GM03348 (cell line): ENCODE measurements at places on chromosomes 5 and 9.

DNA sequence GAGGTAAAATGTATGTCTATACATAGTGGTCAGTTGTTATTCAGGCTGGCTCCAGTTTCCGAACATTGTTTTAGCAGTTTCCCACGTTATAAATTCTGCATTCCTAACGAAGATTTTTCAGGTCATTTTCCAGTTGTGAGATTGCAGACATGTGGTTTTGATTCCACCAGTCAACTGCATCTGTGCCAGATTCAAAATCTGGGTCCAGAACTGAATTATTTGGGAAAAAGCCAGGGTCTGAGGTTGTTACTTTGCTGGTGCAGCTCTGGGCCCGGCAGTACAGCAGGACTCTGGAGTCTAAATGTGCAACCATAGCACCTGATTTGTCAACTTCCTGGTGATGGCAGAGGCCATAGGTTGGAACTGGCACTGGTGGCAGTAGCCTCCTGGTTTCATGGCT is 105.7 kb upstream of the MEGF10 start:
- DNase-seq: peak; percentile 20

- DNase-seq: peak; percentile 80
Measured at GRCh38 chr9:109903515-109904138, 123.6 kb downstream of the PALM2AKAP2 start.

DNA sequence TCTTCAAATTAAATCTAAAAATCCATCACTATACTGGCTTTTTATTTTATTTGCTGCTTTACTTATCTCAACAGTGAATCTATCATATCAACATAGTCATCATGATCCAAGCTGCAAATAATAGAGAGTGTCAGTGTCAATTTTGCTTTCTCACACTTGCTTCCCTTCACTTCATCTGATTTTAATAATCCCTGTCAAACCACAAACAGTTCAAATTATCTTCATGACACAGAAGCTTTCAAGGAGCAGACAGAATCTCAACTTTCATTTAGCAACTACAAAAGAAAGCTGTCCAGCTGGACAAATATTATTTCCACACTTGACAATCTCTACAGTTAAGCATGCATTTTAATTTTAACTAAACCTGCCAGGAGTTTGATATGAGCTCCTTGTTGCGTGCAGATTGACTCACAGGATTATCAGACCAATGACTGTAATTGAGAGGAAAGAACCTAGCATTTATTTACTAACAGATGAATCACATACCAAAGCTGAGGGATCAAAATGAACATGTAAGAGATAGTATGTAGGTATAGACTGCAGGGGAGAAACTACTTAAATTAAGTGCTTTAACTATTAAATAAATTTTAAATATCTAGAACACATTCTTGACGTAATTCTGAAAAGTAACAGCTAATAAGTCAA is 56.0 kb downstream of the KIAA0825 start:
- no peak for DNase-seq

DNA sequence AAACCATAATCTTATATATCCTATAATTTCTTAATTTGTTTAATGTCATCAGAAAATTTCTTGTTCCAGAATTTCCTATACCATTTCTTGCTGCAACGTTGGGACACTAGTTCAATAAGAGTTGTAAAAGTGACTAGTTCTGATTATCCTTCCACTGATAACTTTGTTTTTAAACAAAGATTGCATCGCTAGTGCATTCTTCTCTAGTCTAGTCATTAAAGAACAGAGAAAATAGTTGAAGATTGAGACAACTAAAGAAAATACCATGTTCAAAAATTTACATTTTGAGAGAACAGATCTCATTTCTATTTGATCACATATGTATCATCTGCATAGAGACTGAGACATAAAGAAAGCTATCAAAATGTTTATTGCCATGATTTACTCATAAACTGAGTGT is 1888.2 kb downstream of the EFNA5 start:
- no peak for DNase-seq

DNA sequence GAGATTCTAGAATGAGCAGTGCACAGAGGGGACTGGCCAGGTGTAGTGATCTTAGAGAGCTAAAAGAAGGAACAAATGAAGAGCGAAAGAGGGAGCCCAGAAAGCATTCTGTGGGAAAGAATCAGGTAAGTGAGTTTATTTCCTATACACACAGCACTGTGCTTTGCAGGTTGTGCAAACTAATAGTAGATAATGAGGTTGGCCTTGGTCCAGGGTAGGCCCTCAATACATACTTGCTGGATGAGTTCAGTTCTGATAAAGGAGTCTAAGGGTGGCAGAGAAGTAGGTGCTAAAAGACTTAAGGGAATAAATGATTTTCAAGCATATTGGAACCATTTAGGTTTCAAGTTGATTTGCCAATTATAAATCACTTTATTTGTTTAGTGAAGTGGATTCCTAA is 122.0 kb downstream of the NPR3 start:
- DNase-seq: no peak

DNA sequence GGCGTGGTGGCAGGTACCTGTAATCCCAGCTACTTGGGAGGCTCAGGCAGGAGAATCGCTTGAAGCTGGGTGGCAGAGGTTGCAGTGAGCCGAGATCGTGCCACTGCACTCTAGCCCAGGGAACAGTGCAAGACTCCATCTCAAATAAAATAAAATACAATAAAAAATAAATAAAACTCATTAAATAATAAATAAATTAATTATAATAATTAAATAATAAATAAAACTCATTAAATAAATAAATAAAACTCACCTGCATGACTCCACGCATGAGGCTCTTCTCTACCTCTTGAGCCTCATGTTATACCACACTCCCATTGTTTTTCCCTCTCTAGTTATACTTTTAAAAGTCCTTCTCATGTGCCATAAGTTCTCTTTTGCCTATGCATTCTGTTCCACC is 995.4 kb downstream of the MAT2B start:
- DNase-seq: no peak

- DNase-seq: no peak
Measured at GRCh38 chr9:110821064-110821463, 152.5 kb downstream of the MUSK start.

DNA sequence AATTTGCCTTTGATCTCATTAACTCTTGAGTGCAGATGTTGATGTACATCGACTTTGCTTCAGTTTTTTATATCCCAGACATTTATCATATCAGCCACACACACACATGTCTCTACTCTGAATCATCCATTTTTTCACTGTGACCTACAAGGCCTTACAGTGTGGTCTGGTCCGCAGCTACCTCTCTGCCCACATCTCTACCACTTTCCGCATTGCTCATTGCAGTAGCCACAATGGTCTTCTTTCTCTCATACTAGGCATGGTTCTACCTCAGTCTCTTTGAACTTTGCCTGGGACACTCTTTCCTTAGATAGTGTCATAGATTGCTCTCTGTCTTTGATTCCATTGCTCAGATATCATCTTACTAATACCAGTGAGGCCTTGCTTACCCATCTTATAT is 87.9 kb upstream of the FSD1L start:
- peak; percentile 8 for DNase-seq

- peak; percentile 75 for DNase-seq
Measured at GRCh38 chr5:134555890-134556311, 30.4 kb downstream of the JADE2 start.

- peak; percentile 86 for DNase-seq
Measured at GRCh38 chr9:36748322-36748899, 175.7 kb downstream of the MELK start.

- DNase-seq: peak; percentile 10
Measured at GRCh38 chr9:16645970-16646369, 224.5 kb downstream of the BNC2 start.

DNA sequence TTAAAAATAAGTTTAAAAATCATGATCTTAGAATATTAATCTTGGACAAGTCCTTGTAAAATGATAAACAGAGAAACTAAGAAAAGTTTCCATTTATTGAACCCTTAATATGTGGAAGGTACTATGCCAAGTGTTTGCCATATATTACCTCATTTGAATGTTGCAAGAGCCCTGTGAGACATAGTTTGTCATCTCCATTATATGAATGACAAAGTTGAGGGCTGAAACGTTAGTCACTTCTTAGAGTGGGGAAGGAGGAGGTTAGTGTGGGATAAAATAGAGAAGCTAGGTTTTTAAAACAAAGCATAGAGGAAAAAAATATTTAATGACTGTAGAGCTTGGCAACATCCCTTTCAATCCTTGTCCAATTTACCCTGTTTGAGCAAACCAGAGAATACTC is 2.0 kb downstream of the TNC start:
- peak; percentile 61 for DNase-seq

- DNase-seq: peak; percentile 52
Measured at GRCh38 chr5:143733665-143734455, 78.1 kb upstream of the HMHB1 start.

GRCh38 chr9:84785792-84786547 is 116.4 kb downstream of the NTRK2 start:
- no peak for DNase-seq

DNA sequence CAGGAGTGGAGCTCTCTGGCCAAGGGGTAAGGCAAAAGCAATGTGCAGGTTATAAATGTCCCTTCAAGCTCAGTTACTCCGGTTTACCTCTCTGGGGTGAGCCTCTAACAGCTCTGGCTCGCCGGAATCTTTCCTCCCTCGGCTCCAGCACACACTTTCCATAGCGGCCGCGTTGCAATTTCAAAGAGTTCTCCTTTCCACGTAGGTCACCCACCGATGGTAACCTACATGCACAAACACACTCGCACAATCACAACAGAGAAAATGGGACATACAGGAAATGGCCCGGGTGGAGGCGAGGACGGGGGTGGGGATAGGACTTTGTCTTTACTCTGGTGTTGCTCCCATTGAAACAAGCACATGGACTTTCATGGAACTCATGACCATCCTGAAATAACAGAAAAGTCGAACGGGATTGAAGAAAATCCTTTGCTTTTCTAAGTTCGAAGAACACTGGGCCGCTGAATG is 1.2 kb downstream of the LHFPL2 start:
- DNase-seq: peak; percentile 36

DNA sequence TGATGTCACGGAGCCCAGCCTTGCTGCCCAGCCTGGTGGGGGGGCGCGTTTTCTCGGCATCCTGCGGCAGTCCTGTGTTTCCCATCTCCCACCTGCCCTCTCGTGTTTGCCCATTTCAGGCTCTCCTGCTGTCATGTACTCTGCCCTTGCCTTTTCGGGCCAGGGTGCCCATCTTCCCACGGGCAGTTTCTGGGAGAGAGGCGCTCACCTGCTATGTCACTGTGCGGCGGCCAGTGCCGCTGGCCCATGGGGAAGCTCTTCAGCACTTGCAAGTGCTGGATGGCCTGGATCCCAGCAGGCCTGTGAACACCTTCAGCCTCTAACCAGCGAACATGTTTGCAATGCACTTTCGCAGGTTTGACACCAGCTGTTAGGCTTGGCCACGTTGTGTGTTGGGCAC is 33.5 kb downstream of the SRD5A1 start:
- no peak for DNase-seq

DNA sequence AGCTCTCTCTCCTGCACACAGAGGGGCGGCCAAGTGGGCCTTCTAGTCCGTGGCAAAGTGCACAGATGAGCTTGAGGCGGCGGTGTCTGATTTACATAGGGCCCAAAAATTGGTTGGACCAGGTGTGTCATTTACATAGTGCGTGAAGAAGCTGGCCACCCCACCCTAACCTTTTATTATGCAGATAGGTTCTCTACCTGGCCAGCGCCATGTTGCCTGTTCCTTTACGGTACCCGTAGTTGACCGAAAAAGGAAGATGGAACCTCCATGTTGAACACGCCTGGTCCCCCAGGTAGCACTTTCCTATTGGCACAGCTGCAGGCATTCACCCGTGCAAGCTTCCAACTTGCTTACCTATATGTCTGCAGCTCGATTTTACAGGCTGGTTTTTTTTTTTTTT is 61.5 kb downstream of the GNA14 start:
- no peak for DNase-seq

DNA sequence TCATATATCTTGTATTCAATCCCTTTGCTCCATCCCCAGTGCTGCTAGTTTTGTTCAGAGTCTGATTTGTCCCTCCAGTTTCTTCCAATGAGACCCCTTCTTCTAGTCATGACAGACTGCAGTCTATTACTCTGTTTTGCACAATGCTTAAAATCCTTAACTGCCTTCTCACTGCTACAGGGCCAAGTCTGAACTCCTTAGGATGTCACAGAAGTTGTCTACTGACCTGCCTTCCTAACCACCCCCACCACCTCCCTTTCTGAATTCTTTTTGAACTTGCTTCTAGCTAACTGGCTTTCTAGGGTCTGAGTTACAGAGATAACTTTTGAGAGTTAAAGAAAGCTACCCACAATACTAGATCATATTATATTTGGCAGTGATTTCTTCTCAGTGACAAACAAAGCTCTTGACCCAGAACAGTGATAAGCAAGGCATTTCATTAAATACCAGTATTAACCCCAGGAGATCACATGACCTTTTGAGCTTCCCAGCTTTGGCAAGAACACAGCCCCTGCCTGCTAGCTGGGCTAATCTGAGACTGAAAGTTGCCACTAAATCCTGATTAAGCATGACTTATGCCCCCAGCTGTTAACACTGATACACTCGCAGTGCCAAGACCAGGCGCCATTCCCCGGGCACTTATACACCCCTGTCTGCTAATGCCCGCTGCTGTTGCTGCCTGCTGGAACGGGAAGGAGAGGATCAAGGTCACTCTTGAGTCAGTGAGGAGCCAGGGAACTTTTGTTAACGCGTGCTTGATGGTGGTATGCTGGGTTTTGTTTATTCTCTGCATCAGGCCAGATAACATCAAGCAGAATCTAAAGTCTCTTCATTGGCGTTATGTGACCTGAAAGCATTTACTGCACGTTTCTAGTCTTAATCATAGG is 36.4 kb upstream of the ADAMTSL1 start:
- DNase-seq: peak; percentile 19

DNA sequence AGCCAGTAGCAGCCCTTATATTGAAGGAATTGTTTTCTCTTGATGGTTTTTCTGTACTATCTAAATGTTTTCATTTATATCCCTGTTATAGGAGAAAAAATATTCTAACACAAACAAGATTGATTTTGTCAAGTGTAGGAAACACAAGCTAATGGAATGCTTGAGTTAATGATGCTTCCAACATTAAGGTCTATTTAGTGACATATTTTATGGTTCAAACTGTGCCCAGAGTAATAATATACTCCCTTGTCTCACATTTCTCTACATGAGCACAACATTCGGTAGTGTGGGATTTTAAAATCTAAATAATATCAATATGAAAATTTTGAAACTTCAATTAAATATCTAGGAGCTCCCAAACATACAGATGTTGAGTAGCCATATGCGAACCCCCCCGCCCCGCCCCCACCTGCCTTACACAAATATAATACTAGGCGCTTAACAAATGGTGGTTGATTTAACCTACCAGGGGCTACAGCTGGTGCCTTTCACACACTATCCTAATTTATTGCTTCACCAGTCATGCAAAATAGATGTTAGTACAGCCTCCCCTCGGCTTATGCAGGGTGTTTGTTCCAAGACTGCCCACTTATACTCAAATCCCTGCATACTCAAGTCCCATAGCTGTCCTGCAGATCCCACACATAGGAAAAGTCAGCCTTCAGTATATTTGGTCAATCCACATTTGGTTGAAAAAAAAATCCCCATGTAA is 124.1 kb upstream of the ACO1 start:
- no peak for DNase-seq

DNA sequence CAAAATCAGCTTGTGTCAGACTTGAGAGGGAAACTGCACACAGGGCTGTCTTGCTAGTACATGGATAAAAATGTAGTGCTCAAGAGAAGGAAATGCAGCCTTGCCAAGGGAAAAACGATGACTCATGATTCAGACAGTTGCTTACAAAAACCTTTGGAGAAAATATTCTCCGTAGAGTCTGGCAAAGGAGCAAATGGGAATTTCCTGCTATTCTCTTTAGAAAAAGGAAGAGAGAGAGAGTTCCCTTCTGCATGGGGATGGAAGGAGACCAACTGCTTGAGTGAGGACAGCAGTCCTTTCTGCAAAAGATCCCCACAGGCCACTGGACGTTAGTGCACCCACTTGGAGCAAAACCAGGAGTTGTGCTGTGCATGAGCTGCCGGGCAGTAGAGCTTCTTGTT is 7.6 kb downstream of the IFNB1 start:
- DNase-seq: peak; percentile 72

- DNase-seq: no peak
Measured at GRCh38 chr9:37947977-37948376, 44.0 kb upstream of the SLC25A51 start.
